Stimulated activated CD8-positive, alpha-beta memory T cell treated with anti-CD3 and anti-CD28 coated beads, Interleukin-4, amount 100 ng/mL, for 1 hour (primary cell): ENCODE measurements at places on chromosomes 12 and 14.

DNA sequence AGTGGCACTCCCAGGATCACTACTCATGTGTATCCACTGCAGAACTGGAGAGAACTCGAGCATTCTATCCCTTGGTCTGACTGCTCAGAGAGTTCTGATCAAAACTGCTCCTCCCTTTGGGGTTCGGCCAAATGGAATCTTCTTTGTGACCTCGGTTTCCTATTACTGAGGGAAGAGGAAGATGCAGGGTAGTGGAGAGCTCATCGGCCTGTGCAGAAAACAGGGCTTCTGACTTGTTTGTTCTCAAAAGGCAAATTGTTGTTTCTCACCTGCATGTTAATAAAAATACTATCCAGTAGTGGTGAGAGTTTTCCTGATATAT, 17.1 kb upstream of the AKAP6 start:
- no peak for DNase-seq

DNA sequence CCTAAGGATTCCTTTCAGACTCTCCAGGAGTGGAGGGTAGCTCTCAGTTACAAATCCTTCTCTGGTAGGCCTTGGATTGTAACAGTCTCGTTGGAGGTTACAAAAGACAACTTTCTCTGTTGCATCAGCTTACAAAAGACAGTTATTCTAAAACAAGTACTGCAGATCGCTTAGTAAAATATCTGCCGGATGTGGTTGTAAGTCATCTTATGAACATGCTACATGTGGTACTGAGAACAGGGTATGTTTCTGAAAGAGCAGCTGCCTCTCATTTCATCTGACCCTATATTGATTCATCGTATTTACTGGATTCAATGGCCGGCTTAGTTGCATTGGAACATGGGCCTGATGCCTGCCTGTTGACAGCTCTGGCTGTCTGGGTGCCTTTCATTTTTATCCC, 157.4 kb downstream of the PTCSC3 start:
- DNase-seq: no peak

GRCh38 chr12:75553398-75553797, 42.0 kb upstream of the KRR1 start:
- DNase-seq: no peak

DNA sequence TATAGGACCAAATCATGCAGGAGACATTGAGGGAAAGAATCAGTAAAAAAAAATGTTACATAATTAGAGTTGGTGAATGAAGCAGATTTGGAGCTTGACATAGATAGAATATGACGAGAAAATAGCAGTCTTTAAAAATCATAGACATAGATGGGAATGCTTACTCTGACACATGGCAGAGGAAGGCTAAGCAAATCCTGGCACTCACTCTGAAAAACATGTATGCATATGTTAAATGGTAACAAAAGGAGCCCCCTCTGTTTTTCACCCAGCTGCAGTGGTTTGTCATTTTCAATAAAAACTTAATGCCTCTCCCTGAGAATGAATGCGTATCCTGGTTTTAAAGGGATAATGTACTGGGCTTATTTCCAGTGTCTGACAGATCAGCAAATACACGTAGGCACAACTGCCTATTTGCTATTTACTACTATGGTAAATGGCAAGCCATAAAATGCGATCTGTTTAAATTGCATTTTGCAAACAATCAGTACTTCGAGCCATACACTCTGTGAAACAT, 561.2 kb upstream of the SEL1L start:
- DNase-seq: no peak

DNA sequence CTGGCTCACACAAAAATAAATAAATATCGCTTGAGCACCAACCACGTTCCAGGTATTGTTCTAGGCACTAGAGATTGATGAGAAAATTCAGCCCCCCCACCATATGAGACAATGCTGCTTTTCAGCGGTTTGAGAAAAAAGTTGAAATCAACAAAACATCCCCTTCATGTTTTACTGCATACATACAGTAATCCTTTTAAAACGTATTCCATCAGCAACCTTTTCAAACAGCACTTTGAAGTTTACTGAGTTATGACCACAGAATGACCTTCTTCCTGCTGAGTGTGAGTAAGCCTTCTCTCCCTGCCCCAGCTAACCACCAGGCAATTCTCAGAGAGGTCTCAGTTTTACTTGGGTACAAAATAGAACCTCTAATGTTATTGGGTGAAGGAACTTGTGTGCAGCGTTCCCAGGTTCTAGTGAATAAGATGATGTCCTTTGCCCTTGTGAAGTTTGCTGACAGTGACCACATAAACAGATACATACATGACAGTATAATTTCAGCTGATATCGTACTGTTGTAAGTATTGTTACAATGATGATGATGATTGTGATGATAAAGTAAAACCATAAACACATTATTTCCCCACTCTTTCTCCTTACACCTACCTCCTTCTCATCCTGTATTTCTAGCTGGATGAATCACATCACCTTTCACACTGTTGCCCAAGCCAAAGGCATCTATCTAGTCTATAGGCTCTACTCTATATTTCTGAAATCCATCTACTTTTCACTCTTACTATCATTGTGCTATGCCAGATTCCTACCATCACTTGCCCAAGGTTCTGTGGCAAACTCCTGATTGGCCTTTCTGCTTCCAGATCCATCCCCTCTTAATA, 124.4 kb upstream of the KRR1 start:
- DNase-seq: no peak

GRCh38 chr12:52496054-52496453, 3.0 kb upstream of the KRT6A start:
- DNase-seq: no peak

DNA sequence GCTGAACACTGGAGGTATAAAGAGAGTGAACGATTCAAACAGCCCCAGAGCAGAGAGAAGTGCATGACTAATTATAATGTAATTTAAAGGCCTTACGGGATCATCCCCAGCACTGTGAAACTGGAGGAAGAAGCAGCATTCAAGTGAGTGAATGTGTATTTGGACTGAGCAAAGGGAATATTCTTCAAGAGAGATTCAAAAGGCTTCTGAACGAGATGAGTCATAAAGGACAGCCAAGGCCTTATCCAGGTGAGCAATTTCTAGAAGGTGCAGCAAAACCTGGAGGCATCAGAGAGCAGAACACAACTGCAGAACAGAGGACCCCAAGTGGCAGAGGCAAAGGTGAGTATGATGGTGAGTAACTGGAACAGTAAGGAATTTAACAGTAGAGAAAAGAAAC, 127.2 kb downstream of the BCAT1 start:
- DNase-seq: no peak

DNA sequence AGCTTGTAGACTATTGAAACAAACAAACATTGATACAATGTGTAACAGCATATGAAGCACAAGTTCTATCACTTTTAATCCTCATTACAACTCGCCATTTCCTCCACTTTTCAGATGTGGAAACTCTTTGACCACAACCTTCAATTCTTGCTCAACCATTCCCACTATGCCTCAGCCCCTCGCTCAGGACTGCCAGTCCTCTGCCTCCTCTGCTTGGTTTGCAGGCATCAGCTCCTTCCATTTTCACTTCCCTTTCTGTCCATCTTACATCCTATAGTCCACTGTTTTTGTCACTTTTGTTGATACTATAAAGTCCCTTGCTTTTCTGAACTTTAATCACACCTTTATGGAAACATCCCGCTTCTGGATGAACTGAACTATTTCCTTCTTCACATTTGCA, 28.2 kb upstream of the CD27 start:
- no peak for DNase-seq

DNA sequence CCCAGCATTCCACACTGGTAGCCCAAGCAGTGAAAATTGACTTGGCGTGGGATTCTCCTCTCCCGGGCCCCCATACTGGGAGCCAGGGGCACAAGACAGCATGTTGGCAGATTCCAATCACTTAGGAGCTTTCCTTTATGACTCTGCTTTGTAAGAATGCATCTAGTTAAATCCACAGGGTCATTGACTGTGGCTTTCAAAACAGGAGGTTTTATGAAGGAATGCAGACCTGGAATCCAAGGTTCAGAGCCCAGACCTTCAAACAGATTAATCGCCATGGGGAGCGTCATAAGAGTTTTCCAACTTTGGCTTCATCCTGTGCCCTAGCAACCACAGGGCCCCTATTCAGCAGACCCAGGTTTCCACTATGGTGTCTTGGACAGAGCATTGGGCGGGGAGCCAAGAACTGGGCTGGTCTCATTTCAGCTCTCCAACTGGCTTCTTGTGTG, 76.4 kb upstream of the RMST start:
- DNase-seq: no peak

- DNase-seq: no peak
Observed at GRCh38 chr14:87628129-87628528, 364.9 kb downstream of the GALC start.

GRCh38 chr12:28177461-28177860, 12.8 kb upstream of the CCDC91 start:
- DNase-seq: no peak

- no peak for DNase-seq
Observed at GRCh38 chr12:72995616-72996015, 723.4 kb downstream of the TRHDE start.

DNA sequence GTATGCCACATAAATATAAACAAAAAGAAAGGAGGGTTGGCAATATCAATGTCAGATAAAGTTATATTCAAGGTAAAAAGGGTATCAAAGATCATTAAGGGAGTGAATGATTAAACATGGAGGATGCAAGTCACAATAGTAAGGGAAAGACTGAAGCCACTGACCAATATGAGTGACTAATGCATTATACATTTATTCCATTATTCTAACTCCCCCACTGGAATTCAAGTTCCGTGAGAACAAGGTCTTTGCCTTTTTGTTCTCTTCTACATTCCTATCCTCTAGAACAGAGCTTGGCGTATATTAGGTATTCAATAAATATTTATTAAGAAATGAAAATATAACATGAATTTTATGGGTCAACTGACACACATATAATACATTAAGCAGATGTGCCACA, 30.7 kb downstream of the MAP4K5 start:
- no peak for DNase-seq

GRCh38 chr12:11577658-11578260, 71.7 kb upstream of the ETV6 start:
- DNase-seq: no peak

DNA sequence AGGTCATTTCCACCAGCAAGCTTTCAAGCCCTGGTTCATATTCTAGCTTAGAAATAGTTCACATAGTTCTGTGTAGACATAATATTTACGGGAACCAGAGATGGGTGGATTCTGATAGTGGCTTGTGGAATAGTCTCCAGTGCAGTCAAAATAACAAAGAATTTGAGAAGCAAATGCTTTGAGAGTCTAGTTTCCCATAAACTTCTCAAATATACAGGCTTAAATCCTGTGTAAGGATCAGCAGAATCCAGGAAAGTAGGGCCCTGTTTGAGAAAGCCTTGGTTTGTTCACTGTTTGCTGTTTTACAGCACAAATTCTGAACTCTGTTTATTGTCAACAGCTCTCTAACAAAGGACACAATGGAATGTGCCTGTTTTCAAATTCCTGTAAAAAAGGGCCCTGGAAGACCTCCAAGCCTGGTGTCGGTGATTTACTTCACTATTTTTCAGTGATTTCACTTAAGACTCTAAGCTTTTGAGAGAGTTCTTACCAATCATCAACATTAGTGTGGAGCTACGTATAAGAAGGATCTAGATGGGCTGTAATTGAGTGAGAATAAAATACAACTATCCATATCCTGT, 11.4 kb upstream of the FOS start:
- DNase-seq: no peak

DNA sequence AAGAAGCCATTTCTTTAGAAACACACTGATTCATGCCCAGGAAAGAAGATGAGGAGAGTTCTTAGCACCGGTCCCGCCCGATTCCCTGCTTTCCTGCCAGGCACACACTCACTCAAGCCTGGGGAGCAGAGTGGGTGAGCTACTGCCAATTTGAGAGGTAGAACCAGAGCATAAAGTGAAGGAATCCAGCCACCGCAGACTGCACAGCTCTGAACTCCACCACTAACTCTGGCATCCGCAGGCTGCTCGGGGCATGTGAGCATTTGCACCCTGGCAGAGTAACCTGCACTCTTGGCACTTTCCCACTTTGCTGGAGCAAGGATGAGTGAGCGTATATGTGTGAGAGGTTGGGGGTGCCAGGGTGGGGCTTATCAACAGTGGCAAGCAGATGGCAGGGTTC, 4.0 kb upstream of the SYNDIG1L start:
- DNase-seq: no peak

- no peak for DNase-seq
Observed at GRCh38 chr14:79911744-79912143, 299.6 kb downstream of the DIO2 start.

GRCh38 chr14:101849640-101850039, 88.1 kb downstream of the PPP2R5C start:
- DNase-seq: no peak
